ENCODE measurements at places on chromosomes 7 and 10. TPM values are rescaled to one million over a fixed set of nuclear protein-coding genes. Genes with fewer than 3 reads are reported as not detected.

DNA sequence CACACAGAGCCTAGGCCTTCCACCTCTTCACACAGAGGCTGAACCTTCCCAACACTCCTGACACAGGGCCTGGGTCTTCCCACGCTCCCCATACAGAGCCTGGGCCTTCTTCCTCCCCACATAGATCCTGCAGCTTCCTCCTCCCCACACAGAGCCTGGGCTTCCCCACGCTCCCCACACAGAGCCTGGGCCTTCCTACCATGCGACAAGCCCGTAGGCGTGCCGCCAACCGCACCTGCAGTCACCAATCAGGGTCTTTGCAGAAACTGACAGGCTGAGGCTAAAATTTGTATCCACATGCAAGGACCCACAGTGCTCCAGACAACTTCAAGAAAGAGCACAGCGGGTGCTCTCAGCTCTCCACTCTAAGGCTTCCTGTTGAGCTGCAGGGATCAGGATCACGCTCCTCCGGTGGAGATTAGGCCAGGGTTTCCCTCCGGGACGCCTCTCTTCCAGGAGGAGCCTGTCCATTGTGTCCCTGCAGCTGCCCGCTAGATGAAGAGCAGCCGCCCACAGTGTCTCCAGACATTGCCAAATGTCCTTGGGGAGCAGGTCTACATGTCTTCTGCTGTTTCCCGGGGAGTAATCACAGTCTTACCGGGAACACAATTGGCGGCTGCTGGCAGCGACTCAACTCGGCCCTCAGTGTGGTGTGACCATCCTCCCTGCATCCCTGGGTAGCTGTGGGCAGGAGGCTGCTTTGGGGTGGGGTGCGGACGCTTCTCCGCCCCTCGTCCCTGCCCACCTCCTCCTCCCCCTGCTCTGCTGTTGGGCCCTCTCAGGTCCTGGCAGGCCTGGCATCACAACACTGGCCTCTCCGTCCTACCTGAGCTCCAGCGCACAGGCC lies 9.7 kb downstream of the CFAP46 start:
- no peak for DNase-seq

The UTF1 gene
- not detected for total RNA-seq

The CDK5 gene
- total RNA-seq = 7.3 TPM

GRCh38 chr7:41035794-41036193 lies 667.1 kb downstream of the INHBA start:
- no peak for DNase-seq

GRCh38 chr7:138981332-138982203 lies at the start of gene KIAA1549:
TSS of gene KIAA1549 (minus strand) at chr7:138981389. CDS start at chr7:138981269, 120 bp downstream.
- no peak for DNase-seq

Data from mesenteric fat pad (tissue), 1 donor.